ENCODE measurements at places on chromosomes 2 and 18.

DNA sequence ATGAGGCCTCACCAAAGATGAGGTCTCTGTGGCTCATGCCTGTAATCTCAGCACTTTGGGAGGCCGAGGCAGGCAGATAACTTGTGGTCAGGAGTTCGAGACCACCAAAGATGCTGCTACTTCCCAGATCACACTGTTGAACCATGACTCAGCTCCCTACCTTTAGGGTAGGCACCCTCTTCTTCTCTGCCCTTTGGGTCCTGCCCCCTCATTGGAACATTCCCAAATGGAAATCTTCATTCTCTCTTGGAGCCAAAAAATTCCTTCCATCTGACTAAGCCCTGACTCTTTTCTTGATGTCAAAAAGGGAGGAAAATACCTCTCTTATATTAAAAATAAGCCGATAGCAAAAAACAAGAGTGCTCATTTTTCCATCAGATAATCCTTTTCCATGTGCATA lies 183.5 kb downstream of the PAX3 start:
- DNase-seq = no peak

GRCh38 chr2:209070262-209070661 lies 353.6 kb upstream of the MAP2 start:
- DNase-seq = no peak

DNA sequence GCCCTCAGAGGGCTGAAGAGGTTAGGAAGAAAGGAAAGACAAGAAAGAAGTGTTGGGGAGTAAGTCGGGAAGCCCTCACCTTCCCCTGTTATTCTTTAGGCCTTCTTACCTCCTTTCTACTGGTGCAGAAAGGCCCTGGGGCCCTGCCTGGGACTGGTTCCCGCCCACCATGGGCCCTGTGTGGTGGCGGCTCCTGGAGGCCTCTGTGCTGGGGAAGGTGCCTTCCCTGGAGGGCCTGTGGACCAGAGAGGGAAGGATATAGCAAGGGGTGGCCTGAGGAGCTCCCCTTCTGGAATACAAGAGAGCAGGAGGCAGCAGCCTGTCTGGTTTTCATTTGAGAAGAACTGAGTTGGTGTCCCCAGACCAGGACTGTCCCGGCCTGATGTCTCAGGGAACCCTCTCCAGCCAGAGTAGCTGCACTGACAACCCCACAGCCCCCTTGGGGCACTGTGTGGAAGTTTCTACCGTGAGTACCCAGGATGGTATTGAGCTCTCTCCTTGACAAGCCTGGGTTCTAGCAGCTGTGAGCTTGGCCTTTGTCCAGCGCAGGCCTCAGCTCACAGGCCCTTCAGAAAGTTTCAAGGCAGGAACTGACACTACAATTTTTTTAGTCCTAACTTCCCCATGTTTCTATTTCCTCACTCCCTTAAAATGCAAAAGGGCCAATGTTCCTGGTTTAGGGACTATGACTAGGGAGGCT lies 47.1 kb downstream of the EFR3B start:
- DNase-seq = no peak

- DNase-seq = no peak
Measured at GRCh38 chr2:171479154-171479814, 43.0 kb upstream of the CYBRD1 start.

DNA sequence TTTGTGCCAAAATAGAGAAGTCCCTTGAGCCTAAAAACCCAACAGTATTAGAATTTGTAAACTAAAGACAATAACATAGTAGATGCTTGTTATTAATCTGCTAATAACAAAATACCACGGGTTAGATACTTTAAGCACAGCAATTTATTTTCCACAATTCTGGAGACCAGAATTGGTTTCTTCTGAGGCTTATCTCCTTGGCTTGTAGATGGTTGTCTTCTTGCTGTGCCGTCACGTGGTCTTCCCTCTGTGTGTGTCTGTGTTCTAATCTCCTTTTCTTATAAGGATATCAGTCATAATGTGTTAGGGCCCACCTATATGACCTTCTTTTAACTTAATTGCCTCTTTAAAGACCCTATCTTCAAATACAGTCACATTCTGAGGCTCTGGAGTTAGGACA lies 260.1 kb downstream of the CYRIA start:
- DNase-seq = no peak

DNA sequence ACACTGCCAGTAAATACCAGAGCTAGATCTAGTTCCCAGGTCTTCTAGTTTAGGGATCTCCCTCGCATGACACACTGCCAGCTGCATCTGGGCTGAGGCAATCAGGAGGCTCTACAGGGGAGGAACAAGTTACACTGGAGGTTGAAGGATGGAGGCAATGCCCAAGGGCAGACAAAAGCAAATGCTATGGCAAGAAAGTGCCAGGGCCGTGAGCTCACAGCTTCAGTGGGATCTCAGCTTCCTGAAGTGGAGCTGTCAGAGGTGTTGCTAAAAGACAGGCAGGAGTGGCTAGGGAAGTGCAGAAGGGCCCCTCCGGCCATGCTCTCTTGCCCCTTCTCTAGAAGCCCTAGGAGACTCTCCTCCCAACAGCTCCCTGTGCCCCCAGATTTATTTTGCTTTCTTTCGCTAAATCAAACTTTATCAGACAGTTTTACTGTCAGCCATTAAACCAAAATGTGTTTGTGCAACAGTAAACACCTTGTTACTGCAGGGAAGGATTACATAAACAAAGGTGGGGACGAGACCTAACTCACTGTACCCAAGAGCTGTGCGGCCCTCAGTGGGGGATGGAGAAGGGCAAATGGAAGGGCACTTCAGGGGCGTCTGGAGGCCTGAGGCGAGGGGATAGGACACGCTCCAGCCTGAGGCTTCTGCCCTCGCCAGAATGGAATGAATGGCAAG lies 39.4 kb upstream of the PKDCC start:
- no peak for DNase-seq

GRCh38 chr2:143623909-143624260 lies 494.7 kb downstream of the ARHGAP15 start:
- no peak for DNase-seq

DNA sequence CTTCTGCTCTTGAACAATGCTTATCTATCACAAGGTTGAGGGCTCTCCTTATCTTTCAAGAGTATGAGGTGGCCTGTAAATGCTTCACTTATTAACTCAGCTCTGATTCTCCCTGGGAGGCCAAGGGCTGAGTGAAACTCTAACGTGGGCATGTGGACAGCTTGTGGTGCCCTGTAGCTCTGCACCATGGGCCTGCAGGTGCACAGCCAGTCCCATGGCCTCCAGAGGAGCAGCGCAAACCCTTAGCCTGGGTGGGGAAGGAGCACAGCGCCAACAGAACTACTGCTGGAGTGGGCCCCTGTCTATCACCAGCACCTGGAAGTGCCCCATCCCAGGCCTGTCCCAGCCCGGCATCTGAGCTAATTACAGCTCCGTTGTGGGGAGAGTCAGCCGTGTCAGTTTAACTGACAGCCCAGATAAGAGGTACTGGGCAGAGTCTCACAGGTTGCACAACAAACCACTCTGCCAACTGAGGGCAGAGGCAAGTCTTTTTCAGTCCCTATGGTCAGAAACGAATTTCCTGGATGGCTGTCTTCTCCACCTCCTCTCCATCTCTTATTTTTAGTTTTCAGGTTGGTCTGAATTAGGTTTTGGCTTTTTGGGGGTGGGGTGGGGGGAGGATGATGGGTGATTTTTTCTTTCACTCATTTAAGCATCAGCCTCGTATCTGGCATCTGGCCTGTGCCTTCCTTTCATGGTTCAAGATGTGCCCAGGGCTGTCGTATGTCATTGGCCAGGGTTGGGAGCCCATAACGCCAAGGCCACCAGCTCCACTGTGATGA lies 219.5 kb downstream of the BCL2 start:
- no peak for DNase-seq

DNA sequence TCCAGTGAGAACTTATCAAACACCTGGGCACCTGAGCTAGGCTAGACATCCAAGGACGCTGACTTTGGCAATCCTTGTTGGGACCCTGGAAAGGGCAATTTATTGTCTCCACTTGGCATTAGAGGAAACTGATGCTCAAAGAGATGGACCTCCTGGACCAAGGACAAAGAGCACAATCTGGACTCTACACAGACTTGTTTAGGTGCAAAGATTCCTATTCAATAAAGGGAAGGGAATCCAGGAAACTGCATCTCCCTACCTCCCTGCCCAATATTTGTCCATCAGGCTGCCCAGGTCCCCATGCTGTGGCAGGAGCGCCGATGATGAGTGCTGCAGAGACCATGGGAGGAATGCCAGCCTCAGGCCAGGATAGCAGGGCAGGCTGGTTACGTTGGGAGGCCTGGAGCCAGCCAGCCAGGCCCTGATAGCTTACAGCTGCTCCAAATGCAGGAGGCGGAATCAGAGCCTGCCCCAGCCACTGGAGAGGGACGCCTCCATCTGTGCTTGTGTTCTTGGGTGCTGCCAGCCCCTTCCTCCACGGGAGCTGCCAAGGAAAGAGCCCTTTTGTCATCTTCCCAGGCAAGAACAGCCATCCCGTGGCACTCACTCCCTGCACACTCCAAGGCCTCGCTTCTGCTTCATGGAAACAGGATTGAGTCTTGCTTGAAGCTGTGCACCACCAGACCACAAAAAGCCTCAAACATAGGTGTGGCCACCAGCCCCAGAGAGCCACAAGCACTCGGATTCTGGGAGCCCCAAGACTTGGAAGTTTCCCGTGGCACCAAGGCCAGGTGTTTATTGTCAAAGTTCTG lies 60.0 kb downstream of the HS1BP3 start:
- DNase-seq = no peak

GRCh38 chr2:46967990-46968647 lies 52.5 kb upstream of the MCFD2 start:
- DNase-seq = no peak

DNA sequence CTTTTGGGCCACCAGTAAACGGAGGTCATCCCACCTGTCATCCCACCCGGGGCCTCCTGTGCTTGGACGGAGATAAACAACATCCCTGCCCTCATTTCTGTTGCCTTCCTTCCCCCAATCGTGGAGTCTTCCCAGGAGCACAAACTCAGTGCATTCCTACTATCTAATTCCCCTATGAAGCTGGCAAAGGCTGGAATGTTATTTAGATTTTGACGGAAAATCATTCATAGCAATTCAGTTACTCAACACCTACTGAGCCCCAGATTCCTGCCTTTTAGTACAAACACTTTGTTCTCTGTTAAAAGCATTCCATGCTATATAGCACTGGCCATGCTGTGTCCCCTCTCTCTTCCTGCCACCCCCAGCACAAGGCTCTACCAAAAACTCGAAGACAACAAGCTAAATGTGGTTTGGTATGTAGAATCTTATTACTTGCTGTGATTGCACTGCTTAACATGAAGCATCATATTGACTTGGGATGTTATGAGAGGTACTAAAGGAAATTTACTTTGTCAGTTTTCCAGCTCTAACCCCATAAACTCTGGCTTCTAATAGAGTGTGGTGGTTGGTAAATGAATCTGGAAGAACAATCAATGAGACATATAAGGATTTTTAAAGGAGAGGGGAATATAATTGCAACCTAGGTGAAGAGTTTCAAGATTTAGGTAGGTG lies 32.3 kb upstream of the IMPA2 start:
- DNase-seq = no peak

DNA sequence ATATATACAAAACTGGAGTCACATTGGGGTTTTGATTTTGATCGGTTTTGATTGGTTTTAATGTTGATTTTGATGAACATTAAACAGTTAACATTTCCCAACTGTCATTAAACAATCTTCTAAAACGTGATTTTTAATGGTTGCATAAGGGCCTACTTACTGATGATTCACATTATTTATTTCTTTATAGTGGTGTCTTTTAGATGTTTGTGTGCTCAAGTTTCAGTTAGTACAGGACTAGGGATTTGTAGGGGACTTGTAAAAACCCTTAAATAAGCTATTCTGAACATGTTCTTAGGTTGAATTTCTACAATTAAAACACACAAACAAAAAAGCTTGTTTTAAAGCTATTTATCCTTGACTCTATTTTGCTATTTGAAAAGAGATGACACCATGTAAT lies 61.6 kb downstream of the TTC21B start:
- DNase-seq = no peak

DNA sequence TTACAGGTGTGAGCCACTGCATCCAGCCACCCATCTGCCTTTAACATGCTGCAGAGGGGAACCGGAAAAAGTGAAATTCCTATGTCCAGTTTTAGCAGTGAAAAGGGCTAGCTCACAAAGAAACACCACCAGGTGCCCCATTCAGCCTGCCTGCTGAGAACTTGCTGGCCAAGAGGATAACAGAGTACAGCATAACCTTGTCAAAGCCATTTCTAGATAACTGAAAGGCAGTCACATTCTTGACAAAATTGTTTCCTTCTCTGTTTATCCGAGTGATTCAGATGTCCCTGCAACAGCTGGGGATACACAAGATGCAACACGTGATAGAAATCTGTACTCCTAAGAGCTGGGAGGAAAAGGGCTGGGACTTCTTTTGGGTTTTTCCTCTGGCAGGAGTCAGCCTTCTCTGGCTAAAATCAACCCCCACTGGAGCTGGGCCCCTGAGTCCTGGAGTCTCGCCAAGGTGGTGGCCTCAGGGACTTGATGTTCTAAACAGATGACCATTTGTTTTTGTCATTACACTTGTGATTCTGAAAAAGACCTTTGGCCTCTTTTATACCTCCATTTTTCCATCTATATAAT lies 505.4 kb downstream of the BCL11A start:
- no peak for DNase-seq

- no peak for DNase-seq
Measured at GRCh38 chr18:44796429-44797428, 116.0 kb downstream of the SETBP1 start.

DNA sequence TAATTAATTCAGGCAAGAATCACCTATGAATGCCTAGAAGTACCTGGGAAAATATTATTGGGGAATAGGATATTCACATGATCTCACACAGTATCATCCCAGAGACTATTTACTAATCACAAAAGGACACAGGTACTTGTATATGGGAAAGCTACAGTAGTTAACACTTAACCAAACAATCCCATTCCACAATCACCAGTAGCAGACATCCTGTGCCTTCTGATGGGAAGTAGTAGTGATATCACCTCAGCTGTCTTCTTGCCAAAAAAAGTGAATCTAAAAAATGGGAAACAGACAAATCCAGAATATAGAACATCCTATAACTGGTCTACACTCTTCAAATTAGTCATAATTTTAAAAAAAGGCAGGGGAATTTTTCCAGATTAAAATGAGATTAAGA lies 75.6 kb upstream of the CCDC150 start:
- no peak for DNase-seq

DNA sequence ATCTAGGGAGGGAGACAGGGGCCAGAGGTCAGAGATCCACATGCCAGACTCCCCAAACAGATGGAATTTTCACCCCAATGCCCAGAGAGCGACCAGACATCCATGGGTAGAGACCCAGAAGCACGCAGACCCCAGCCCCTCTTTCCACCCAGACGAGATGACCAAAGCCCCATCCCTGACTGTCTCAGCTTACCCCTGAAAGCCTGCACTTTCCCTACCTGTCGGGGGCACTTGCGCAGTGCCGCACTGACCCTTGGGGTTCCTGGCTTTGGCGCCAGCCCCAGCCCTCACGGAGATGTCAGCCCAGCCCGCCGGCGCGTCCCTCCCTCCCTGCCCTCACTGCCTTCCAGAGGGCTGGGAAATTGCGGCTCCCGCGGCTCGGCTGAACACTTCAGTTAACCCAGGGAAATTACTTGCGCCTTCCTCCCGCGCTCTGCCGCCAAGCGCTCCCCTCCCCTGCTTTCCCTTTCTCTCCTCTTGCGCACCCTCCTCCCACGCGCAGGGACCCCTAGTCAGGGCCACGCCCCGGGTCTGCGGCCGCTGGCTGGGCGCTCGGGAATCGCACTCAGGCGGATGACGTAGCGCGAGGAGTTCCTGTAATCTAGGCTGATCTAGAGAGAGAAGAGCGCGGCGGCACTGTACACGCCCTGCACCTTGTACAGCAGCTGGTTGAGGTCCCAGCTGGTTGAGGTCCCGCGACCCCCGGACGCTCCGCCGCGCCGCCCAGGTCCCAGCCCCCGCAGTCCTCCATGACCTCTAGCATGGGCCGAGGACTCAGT lies 12.0 kb downstream of the ALPG start:
- no peak for DNase-seq

- DNase-seq = no peak
Measured at GRCh38 chr2:158131919-158132566, 30.4 kb downstream of the UPP2 start.
